ENCODE measurements at places on chromosomes 13 and 19.

DNA sequence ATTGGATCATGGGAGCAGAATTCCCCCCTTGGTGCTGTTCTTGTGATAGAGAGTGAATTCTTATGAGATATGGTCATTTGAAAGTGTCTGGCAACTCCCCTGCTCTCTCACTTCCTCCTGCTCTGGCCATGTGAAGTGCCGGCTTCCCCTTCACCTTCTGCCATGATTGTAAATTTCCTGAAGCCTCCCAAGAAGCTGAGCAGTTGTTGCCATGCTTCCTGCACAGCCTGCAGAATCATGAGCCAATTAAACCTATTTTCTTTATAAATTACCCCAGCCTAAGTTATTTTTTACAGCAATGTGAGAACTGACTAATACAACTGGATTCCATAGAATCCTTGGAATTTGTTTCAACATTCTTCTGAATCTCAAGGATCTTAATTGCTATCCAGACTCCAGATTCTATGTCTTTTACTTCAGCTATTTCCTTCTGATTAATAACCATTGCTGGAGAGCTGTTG lies 328.1 kb downstream of the SLITRK5 start:
- no peak for DNase-seq

DNA sequence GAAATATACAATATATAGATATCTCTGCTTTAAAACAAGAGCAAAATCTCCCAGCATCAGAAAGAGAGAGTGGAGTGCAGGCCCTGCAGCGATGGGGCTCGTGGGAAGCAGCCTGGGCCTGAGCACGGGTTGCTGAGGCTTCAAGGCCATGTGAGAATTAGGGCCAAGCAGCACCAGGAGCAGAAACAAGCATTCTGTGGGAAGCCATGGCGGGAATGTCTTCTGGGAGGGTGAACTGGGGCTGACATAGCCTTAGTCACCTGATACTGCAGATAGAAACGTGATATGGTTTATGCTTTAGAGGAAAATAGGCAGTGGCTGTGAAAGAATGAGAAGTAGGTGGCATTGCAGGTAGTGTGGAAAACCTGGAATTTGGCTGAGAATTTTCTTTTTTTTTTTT lies 472.3 kb downstream of the IRS2 start:
- no peak for DNase-seq

GRCh38 chr13:45705918-45706317 lies 3.8 kb downstream of the CBY2 start:
- DNase-seq = no peak

- DNase-seq = no peak
Observed at GRCh38 chr13:41813426-41813825, 147.5 kb downstream of the VWA8 start.

- DNase-seq = no peak
Observed at GRCh38 chr13:20159646-20160305, 1.1 kb downstream of the GJA3 start.

DNA sequence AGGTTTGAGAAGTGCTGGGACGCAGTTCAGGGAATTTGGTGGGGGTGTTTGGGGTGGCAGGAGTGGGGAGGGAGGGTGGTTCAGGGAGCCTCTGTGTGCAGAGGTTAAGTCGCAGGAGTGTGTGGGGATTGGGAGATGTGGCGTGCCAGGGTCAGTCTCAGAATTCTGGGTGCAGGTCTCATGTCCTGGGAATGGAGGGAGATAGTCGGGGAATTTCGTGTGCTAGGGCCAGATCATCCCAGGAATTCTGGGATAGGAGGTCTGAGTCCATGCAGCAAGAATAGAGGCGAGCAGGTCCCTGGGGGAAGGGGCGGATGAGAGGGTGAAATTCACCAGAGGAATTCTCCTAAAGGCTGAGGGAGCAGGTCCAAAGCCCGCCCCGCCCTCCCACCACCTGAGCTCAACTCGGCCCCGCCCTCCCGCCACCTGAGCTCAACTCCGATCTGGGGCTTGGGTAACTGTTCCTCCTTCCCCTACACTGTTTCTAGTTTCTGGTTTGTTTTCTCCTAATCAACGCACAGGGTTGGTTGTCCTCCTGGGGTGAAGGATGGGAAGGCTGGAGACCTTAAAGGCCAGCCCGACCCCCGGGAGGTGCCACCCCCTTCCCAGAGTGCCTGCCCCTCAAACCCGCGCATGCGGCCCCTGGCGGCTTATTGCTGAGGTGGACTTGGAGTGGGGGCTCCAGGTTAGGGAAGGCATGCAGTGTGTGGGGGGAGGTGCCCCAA lies 15.2 kb downstream of the KCNC3 start:
- no peak for DNase-seq

DNA sequence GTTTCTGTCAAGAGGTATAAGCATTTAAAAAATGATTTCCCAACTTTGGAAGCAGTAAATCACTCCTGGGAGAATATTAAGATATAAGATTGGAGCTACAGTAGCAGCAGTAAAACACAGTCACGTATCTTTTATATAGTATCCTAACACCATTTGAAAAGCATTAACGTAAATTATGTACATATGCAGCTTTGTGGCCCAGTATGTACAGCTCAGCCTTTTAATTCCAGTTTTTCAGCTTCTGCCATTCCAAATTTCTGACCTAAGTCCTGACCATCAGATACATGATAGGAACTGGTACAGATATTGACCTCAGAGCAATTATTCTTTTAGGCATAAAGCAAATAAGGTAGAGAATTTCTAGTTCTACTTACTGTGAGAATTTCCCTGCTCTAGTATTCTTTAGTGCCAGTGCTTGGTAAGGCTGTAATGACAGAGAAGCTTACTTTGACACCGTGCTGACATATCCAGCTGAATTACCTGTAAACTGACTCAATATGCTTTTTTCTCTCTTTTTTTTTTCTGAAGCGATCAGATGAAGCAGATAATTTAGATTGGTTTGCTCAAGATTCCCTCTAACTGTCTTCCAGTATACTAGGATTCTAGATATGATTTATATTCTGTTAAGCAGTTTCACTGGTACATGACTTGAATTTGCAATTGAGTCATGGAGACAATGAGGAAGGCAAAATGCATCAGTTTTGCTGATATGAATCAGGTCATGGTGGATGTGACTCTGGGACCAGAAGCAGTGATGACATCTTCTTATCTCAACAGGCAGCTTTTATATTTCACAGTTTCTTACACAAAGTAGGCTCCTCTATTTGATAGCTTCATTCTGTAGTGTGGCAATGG lies 703.6 kb downstream of the SLITRK6 start:
- no peak for DNase-seq

DNA sequence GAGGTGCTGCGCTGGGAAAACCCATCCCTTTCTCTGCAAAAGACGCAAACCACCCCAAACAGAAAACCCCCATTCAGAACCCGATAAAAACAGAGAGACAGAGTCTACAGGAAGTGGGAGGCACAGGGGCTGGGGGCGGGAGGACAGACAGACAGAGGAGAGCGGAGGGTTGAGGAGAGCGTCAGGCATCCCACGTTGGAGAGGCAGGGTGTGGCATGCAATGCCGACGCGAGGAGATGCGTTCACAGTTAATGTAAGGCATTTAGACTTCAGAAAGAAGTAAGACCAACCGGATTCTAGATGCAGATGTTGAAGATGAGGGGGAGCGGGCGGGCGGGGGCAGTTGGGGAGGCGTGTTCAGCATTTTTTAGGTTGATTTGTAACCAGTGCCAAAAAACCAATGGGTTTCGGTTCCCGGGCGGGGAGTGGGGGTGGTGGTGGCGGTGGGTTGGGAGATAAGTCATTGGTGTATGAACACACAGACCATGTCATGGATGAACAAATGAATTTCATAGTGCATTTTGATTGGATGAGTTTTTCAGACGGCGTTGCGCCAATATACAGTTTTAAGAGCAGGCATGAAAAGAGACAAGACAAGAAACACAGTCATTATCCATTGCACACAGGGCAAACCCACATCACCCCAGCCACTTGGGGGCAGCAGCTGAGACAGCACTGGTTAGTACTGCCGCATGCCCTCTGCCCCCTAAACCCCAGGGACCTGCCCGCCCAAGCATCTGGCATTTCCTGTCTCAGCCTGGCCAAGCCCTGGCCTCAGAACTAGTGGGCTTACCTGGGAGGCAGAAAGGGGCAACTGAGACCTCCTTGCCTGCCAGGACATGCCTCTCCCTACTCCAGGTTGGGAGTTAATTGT lies 91.3 kb downstream of the IER2 start:
- DNase-seq = peak; percentile 69

DNA sequence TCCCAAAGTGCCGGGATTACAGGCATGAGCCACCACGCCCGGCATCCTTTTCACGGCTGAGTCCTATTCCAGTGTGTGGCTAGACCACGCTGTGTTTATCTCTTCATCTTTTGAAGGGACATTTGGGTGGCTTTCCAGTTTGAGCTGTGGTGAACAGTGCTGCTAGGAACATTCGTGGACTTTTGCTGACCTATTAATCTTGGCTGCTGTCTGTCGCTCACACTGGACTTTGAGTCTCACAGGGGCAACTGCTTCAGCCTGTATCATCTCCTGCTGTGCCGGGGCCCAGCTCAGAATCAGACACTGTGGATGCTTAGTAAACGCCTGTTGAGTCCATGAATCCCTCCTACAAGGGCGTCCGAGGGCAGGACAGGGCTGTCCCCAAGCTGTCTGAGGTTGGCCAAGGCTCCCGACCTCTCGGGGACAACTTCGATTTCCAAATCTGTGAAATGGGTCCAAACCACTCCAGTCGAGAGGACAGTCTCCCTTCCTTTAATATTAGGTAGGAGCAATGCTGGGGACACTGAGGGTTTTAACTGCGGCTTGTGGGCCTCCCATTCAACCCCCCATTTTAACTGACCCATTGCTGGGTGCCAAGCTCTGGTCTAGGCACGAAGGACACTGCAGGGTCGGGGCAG lies 48.4 kb downstream of the SMIM24 start:
- DNase-seq = no peak

- no peak for DNase-seq
Observed at GRCh38 chr19:5973867-5974635, 3.9 kb downstream of the RANBP3 start.

DNA sequence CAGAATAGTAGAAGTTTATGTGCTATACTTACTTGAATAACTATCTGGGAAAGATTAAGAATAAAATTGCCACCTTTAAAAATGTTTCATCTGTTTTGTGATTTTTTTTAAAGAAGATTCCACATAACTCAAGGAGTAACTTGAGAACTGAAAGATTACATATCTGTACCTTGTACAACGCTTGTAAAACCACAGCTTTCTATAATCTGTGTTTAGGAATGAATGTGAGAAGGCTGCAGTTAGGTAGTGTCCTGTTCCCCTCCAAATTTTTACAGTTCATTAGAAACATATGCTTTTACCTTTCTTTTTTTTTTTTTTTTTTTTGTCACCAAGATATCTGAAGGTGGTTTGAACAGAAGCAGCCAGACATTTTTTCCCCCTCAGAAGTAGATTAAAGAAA lies 312.8 kb upstream of the GPC6 start:
- no peak for DNase-seq

DNA sequence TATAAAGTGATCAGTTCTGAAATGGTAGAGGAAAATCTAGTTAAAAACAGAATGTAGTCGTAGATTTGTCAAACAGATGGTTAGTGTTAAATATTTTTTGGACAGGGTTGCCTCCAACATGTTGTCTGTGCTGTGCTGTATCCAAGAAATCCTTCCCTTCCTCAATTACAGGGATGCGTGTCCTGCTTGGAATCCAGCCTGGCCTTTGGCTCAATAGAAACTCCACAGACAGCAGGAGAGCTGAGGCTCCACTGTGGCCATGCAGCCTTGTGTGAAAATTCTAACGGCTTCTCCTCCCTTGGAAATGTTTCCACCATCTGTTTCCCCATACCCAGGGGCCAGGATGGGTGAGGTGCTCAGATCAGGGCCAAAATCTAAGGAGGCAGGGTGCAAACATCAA lies 67.7 kb upstream of the USP29 start:
- no peak for DNase-seq

DNA sequence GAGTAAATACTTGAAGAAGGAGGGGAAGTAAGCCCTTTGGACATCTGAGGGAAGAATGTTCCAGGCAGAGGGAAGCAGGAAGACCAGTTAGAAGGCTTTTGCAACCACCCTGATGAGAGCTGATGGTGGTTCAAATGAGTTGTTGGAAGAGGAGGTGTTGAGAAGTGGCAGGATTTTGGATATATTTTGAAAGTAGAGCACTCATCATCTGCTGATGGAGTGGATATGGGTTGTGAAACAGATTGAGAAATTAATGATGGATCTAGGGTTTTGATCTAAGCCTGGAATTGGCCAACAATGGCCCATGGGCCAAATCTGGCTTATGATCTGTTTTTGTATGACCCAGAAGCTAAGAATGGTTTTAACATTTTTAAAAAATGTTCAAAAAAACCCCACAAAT lies 230.7 kb downstream of the NDFIP2 start:
- no peak for DNase-seq

GRCh38 chr19:51427201-51427600 lies 9.8 kb upstream of the SIGLEC10 start:
- DNase-seq = no peak

- no peak for DNase-seq
Observed at GRCh38 chr13:114328034-114328433, 13.7 kb downstream of the CHAMP1 start.

Measured in activated CD8-positive, alpha-beta memory T cell treated with anti-CD3 and anti-CD28 coated beads for 24 hours (primary cell).